Brain microvascular endothelial cell (primary cell): ENCODE measurements at places on chromosomes 4 and X.

DNA sequence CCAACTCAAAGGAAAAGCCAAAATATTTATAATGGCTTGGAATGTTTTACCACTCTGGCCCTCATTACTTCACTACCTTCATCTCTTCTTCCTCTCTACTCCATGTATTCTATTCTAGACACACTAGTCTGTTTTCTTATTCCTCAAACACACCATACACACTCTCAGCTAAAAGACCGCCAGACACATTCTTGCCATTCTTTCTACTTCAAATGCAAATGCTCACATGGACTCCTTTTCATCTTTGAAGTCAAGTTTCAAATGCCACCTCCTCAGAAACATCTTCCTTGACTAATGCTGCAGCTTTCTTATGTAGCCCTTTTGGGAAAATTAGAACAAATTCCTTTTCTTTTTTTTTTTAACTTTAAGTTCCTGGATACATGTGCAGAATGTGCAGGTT is 412.9 kb upstream of the FMR1 start:
- DNase-seq: no peak

DNA sequence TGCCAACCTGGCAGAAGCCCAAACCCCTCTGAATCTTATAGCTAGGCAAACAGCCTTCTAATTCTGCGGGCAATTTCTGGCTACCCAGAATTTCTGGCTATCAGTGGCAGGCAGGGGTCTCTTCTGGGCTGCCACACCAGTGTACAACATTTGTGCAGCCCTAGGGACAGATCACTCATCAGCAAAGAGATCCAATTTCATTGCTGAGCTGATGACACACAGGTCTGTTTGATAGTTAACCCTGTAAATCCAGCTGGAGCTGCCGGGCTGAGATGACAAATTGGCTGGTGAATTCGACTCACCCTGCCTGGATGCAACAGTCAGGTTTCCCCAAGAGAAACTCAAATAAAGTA is 2.4 kb downstream of the MID1 start:
- peak; percentile 56 for DNase-seq

DNA sequence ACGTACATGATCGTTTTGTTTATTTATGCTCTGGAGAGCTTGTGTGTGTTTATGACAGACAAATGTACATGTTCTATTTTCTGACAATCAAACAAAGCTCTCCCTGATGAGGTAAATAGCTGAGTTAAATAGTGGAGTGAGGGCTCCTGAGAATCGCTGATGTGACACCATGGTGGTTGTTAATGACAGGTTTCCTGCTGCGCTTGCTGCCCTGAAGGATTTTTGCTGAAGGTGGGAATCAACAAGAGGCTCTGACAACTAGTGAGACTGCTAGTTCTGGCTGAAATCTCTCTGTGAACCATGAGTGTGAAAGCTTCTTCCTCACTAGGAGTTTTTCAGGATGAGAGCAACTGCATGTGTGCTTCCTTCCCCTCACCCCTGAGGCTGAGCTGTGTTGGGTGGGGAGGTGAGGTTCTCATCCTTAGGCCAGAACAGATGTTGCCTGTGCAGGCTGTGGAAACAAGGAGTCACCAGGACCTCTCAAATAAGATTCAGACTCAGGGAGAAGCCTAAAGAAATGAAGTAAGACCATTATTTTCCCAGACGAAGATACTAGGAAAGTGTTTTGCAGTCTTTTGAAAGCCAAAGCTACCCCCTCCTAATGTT is 173.4 kb upstream of the JADE1 start:
- DNase-seq: no peak

GRCh38 chrX:54413753-54414152 is 26.5 kb upstream of the TSR2 start:
- DNase-seq: no peak

DNA sequence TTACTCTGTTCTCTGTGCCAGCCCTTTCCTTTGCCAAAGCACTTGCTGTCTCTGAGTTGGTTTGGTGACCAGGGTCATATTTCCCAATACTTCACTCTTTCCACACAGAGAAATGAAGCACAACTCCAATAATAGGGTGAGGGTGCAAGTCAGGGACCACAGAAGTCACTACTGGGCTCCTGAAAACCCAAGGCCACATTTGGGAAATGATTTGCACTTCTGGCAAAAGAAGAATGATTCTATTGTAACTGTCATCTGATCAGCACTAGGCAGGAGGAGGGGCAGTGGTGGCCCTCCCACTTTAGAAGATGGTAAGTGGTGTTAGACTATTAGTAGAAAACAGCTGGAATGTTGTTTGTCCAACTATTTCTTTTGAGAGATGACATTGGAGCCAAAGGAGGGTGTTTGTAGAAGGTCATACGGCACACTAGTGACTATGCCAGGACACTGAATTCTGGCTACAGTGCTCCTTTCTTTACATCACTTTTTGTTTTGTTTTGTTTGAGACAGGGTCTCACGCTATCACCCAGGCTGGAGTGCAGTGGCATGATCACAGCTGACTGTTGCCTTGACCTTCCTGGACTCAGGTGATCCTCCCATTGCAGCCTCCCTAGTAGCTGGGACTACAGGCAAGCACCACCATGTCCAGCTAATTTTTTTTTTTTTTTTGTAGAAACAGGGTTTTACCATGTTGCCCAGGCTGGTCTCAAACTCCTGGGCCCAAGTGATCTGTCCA is 10.8 kb upstream of the HADH start:
- DNase-seq: no peak

- peak; percentile 60 for DNase-seq
Observed at GRCh38 chr4:86918539-86919072, 16.2 kb upstream of the AFF1 start.

GRCh38 chr4:55980725-55981124 is 32.0 kb downstream of the CEP135 start:
- no peak for DNase-seq

DNA sequence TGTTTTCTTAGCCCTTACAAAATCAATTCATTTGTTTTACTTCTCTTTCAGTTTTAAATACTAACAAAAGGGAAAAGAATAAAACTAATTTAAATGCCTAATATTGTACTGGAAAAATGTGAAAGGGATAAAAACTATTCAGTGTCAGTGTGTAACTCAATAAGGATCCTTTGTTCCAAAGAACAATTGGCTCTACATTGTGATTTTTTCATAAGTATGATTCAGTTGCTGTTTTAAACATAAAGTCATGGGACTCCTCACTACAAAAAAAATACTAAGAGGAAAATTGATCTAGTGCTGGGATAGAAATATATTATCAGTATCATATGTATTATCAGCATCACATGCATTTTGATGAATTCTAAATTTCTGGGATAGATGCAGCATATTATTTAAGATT is 199.4 kb upstream of the TRAM1L1 start:
- DNase-seq: no peak

GRCh38 chrX:136850441-136851175 is 29.9 kb downstream of the RBMX start:
- no peak for DNase-seq
